ELR (cell line): ENCODE measurements at places on chromosomes 3 and 15.

- no peak for DNase-seq
Measured at GRCh38 chr15:76669521-76670207, 235.5 kb downstream of the SCAPER start.

- DNase-seq, result no peak
Measured at GRCh38 chr3:121836064-121836463, 1.1 kb downstream of the EAF2 start.

- DNase-seq, result no peak
Measured at GRCh38 chr15:60589253-60589652, 110.3 kb upstream of the ICE2 start.

DNA sequence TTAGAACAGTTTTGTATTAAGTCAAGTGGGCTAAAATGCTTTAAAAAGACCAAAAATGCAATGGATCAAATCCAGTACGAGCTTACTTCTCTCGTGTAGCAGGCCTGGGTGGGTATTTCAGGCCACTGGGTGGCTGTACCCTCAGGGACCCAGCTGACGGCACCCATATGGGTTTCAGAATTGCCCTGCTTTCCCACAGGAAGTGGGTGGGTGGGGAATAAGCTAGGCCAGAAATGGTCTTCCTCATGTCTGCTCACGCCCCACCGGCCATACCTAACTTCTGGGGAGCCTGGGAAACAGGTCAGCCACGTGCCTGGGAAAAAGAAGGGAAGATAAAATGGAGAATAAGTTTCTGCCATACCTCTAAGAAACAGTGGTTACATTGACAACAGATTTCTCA is 20.3 kb downstream of the GPR160 start:
- no peak for DNase-seq

GRCh38 chr3:36063992-36064391 is 316.3 kb upstream of the STAC start:
- no peak for DNase-seq

DNA sequence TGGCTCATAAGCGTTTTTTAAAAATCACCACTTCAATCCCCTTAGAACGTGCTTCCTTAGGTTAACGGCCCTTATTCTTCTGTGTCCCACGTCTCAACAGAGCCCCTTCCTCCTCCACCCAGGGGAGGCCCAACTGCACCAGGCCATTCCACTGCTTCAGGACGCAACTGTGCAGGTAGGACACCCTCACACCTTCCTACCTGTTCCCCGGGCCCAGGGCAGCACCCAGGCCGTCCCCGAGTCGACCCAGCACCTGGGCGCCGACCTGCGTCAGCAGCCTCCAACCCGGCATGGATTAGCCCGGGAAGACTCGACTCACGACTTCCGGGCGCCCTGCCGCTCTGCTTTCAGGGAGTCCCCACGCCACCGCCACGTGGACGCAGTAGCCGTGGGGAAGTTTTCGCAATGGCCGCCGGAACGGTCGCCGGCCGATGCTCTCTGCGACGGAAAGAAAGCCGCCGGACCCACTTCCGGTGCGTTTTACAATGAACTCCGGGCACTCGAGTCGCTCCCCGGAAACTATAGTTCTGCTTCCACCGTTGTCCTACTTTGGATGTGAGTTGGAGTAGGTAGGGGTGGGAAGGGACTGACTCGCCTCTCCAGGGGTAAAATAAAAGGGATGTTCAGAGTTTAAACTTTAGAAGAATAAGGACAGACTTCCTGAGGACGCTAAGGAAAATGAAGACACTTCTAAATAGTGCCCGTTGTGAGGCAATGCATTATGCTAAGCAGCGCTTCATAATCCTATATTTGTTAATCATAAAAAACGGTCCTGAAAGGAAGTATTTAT is at the start of gene MRPL3:
MRPL3 (minus strand) TSS at position 442 of the 790 bp plus-strand sequence; CDS start at position 292, 150 bp downstream.
- DNase-seq, result peak; percentile 91

DNA sequence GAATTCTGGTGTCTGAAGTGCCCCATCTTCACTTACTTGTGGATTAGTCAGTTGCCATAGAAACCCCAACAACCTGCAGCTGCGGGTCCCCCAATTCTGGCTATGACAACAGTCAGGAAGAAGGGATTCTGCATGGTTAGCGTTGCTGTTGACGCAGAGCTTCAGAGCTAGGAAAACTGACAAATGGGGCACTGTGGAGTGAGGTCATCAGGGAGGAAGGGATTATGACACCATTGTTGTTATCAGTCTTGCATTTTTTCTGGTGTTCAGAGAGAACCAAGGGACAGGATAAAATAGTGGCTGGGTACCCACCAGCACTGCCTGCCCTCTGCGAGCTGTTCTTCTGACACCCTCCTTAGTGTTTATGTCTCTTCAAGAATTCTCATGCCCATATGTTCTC is 367.7 kb upstream of the ARRDC4 start:
- DNase-seq, result no peak

GRCh38 chr3:55721716-55722484 is 234.8 kb upstream of the WNT5A start:
- peak; percentile 68 for DNase-seq

- DNase-seq, result no peak
Measured at GRCh38 chr3:195956577-195956976, 48.2 kb upstream of the TNK2 start.

GRCh38 chr15:74548241-74548640 is 7.2 kb downstream of the ARID3B start:
- no peak for DNase-seq

DNA sequence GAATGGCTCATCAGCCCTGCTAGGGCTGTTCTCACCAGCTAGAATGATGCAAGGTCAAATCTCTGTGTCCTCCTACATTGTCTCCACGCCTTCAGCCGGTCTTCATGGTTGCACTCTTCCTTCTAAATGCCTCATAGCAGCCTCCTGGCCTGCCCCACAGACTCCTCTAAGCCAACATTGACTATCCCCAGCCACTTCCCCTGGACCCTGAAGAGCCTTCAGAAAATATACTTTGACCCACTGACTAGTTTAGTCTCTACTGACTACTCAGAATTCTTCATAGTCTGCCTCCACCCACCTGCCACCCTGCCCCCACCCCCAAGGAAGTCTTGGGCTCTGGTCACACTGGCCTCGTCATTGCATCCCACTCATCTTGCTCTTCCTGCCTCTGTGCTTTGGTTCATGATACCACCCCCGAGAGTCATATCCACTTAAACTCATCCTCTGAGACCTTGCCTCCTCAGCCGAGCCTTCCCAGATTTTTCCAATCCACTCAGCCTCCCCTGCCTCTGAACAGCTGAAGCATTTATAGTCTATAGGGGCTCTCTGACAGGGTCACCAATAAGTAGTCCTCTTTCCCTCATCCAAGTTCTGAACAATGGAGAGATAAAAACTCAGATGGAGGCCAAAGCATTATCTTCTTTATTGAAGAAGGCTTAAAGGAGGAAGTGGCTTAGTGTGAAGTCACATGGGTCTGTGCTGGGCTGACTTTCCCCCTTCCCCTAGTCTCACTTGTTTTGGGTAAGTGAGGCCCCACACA is 9.5 kb upstream of the DOCK3 start:
- DNase-seq, result no peak

DNA sequence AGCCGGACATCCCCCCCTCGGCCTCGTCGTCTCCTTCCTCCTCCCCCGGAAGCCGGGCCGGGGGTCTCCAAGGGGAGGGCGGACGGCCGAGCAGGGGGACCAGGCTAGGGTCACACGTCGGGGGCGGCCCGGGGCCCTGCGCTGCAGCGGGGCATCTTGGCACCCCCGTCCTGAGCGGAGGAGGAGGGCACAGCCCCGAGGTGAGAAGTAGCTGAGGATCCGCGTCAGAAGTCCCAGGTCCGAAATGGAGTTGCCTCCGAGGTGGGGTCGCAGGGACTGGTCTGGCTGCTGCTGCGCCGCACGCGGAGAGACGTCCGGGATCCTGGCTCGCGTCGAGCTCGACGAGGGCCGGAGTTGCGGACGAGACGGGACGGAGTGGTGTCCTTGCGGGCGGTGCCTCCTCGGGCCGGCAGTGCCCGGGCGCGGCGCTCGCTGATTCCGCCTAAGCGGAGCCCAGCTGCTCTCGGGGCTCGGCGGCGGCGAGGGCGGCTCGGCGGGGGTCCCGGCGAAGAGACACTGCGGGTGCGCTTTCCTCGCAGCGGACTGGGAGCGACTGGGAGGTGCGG is at the start of gene ADCY5:
ADCY5 (minus strand) TSS at position 555 of the 566 bp plus-strand sequence; CDS start at position 10, 545 bp downstream.
- DNase-seq, result no peak
